ENCODE measurements at places on chromosomes 6 and 20. TPM values are rescaled to one million over a fixed set of nuclear protein-coding genes. Genes with fewer than 3 reads are reported as not detected.

Gene TINAG
- total RNA-seq, result not detected

Gene NRN1
- total RNA-seq, result 8.7 TPM

Gene C6orf118
- total RNA-seq, result 0.29 TPM

Gene TPBG
- 17.7 TPM for total RNA-seq

Gene CARMIL1
- total RNA-seq, result 12.4 TPM

Gene WFDC12
- not detected for total RNA-seq

Gene SLC22A3
- 0.10 TPM for total RNA-seq

Gene NNAT
- total RNA-seq, result not detected

Gene TSHZ2
- 0.36 TPM for total RNA-seq

Gene CTAGE9
- total RNA-seq, result not detected

Gene WFDC2
- total RNA-seq, result not detected

Gene STK35
- total RNA-seq, result 16.9 TPM

Gene FGD2
- not detected for total RNA-seq

Gene DNAH8
- total RNA-seq, result not detected

Gene TBP
- 15.1 TPM for total RNA-seq

Gene ANKRD66
- total RNA-seq, result not detected

Gene ESR1
- total RNA-seq, result 0.02 TPM

Gene GGTLC1
- total RNA-seq, result not detected

Gene SRMS
- not detected for total RNA-seq
